ENCODE measurements at places on chromosomes 7 and 10.

DNA sequence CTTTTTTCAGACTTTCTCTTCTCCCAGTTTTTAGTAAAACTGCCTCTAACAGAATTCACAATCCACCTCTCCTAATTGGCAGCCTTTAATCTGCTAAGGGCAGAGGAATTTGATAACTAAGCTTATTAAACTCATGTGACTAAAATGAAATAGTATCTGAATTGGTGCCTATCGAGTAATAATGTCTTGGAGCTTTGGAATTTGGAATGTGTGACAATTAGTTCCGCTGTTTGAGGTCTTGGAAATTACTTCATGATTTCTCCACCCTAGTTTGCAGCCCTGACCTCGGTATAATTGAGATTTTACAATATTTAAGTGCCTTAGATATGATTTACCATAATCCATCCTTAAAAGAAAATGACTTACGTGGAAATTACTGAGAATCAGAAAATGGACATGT lies 190.4 kb upstream of the NEBL start:
- DNase-seq: no peak

DNA sequence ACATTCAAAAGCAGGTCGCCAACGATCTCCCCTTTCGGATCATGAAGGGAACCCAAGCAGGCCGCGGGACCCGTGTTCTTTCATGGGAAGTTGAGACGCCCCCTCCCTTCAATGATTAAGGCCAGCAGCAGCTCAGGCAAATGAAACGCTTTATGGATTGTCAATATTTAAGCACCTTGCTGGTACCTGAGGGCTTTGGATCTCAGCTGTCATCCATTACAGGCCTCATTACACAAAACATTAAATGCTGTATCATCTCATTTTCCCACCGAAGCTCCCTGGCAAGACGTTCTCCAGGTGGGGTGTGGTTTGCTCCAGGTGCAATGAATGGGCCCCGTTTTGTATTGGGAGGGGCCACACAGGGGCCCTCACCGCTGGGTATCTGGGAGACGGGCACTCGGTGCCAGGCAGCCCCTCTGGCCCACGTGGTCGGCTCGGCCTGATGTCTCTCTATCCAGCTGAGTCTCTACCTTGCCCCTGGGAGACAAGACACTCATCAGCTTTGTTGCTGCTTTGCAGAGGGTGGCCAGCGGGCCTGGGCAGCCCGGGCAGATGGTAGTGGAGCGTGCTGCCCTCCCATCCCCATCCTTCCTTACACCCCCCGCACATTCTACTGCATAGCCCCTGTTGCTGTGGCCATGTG lies 456.1 kb upstream of the FOXK1 start:
- peak; percentile 45 for DNase-seq

GRCh38 chr7:23346316-23346715 lies 47.2 kb downstream of the MALSU1 start:
- no peak for DNase-seq

GRCh38 chr10:94133239-94133638 lies 139.5 kb downstream of the PLCE1 start:
- DNase-seq: no peak

DNA sequence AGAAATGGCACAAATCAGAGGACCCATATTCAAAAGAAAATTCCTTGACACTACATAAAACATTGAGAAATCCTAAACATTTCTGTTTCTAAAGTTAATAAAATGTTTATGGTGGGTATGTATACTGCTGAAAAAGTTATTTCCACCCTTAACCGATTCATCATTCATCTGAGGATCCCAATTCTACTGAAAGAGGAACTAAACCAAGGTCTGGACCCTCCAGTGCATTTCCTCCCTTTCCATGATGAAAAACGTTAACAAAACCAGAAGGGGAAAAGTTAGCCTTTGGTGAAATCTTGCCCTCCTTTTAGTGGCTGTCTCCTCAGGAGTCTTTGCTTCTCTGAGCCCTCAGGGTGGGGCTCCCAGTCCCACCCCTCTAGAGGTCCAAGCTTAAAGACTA lies 144.5 kb upstream of the ASAH2 start:
- DNase-seq: no peak

All from upper lobe of right lung (tissue), 1 donor.